Fibroblast of pulmonary artery (primary cell): ENCODE measurements at places on chromosomes 6 and 20.

- DNase-seq: no peak
Observed at GRCh38 chr6:111183702-111184517, 96.6 kb downstream of the SLC16A10 start.

DNA sequence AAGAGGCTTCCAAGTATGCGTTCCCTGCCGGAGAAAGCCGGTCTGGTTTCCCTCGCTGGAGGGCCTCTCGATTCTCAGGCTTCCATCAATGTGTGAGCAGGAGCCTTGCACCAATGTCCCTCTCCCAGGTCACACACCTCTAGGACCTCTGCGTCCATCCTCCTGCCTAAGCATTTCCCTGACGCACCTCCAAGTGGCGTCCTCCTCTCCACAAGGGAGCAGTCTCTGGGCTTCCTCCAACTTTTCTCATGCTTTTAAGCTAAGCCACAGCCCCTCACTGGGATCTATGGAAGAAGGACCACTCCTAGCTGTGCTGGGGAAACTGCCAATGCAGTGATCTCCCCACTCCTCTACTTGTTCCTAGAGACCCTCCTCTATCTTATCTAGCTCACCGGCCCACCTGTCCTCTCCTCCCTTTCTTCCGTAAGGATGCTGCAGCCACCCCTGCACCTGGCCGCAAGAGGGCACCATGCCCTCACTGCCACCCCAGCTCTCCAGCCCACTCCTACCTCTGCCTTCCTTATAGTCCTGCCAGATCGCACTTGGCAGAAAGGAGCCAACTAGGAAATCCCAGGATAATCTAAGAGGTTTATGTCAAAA is 258.7 kb downstream of the LRFN2 start:
- no peak for DNase-seq

DNA sequence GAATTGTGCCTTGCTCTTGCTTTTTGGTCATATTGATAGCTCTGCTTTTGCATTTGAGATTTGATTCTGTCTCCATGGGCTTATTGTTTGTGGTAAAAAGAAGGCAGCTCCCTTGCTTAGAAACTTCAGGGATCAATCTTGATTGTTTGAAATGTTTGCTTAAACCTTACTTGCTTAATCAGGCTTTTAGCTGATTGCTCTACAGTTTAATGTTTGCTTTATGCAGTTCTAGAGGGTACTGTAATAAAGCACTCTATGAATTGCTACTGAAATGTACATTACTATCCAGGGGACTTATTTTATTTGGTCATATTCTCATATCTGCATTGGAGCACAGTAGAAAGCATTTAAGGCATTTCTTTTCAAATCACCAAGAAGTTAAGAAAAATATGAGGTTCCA is 545.4 kb upstream of the HS3ST5 start:
- no peak for DNase-seq

- no peak for DNase-seq
Observed at GRCh38 chr6:29938746-29939508, 3.4 kb upstream of the HLA-A start.

GRCh38 chr6:156182356-156182755 is 594.8 kb upstream of the ARID1B start:
- DNase-seq: no peak

DNA sequence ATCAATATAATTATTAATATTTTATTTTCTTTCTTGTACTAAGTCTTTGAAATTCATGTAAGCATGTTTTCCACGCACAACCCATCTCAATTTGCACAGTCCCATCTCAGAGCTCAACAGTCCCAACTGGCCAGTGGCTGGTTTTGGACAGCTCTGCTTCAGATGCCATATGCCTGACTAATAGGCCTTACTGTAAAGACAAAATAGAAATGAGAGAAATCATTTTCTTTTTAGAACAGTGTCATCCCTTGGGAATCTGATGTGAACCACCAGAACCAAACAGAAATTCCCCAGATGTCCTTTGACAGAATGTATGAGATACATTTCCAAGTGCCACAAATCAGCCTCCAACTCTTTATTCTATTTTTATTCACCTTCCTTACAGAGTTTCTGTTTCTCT is 338.9 kb downstream of the ESR1 start:
- DNase-seq: peak; percentile 58

GRCh38 chr6:72350296-72350881 is 271.5 kb upstream of the KCNQ5 start:
- no peak for DNase-seq

DNA sequence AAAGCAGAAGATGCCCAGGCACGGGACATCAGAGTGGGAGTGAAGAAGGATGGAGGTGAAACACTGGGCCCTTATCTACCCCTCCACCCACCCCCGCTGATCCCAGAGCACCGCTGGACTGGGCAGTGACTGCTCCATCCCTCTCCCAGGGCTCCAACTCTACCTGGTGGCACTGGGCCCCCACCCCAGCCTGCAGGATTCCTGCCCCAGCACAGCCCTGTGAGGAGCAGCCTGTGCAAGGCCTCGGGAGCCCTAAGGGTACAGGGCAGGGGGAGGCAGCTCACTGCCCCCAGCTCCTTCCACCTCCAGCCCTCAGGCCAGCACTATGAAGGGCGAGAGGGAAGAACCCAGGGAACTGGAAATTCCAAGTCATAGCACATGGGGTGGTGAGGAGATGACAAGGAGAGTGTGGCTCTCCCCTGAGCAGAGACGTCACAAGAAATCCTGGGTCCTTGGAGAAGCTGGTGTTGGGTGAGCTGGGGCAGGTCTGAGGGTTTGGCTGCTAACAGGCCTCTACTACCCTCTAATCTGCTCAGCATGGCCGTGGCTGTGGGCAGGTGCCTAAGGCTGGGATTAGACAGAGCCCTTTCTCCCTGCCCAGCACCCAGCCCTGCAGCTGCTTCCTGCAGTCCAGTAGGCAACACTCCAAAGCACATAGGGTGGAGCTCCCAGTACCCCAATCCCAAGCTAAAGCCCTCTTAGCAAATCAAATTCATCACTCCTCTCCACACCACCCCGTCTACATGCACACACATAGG is 3.5 kb downstream of the CST3 start:
- no peak for DNase-seq
